ENCODE measurements at places on chromosomes 11 and 22.
A peak's percentile ranks its signal among the peaks of the same experiment; 100 is the strongest.

- no peak for DNase-seq
Observed at GRCh38 chr22:43837666-43838065, 24.6 kb downstream of the SULT4A1 start.

- DNase-seq = no peak
Observed at GRCh38 chr11:132078264-132079076, 708.1 kb downstream of the NTM start.

DNA sequence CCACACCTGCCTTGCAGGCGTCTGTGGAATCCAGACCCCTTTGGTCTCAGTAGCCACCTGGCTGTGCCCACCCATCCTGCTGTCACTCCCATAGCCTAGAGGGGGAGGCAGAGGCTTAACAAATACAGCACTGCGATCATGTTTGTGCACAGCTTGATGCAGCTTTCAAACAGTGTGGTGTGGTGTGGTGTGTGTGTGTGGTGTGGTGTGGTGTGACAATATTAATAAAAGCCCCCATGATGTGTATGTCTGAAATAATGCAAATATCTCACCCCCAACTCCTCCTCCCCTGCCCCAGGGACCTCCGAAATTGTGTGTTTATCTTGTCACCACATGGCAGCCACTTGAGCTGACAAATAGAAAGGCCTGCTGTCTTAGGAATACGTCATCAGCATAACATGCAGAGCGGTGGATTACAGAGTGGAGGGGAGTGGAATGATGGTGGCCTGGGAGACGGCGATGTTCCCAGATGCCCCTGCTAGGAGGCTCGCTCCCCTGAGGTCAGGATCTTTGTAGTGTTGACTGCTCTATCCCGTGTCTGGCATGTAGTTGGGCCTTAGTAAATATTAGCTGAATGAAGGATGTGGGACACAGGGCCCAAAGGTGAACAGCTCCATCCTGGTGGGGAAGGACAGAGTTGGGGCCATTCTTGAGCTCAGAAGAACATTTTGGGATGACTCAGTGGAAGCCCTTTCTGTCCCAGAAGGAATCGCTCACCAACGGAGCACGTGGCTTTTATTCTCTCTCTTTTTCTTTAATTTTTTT lies 2.8 kb downstream of the PDXP start:
- no peak for DNase-seq

DNA sequence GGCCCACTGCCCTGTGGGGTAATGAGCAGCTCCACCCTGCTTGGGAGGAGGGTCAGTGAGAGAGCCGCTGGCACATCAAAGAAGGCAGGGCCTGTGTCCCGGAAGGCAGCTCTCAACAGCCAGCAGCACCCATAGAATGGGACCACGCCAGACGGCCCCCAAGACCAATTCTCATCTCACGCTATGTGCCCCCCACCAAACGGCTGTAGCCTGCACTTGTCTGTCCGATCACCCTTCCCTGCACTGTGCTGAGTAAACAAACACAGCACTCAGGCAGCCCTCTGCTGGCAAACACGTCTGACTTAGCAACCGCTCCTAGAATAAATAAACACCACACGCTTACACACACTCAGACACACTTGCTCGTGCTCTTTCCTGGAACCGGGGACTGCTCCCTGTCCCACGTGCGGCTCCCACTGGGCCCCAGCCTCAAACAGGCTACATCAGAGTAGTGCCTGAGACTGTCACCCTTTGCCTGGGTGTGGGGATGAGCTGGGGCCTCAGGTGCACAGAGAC lies 53.2 kb upstream of the CDON start:
- no peak for DNase-seq

DNA sequence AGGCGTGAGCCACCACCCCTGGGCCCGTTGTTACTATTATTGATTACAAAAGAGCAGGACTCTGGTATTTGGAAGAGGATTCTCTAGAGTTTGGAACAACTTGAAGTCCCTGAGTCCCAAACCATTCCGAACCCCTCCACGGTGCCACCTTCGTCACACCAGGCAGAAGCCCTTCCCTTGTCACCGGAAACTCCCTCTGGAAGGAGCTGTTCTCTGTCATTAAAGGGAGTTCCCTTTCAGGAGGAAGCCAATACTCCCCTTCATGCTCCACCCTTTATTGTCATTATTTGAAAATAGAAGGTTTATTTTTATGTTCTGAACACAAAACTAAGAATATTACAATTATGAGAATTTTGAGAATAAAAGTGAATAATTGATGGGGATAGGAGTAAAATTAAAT lies 5.1 kb upstream of the C11orf24 start:
- no peak for DNase-seq

DNA sequence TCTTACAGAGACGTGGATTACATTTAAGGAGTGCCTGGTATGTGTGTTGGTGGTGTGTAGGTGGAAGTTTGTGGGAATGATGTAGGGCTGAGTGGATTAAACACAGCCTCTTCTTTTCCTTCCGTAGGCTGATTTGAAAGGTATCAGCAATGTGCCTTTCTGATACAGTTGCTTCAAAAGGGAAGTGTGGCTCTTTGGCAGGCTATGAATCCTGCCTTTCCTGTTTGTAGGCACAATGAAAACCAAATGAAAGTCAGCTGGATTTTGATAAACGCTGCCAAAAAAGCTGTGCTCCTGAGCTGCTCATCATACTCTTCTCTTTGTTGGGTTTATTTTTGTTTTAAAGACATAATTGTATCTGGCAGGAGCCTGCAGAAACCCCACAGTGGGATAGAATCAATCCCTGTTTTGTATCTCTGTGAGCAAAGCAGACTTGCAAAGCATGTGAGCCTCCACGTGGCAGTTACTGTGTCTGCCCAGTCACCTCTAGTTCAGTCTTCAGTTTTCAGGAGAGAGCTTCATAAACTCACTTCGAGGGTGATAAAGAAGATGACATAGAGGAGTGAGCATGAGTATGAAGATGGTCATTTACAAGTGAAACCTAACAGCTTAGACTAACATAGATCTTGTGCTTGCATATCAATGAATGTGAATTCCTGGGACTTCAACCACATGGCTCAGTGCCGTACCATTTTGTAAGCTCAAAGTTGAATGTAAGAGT lies 655.7 kb upstream of the KIRREL3 start:
- no peak for DNase-seq

- DNase-seq = no peak
Observed at GRCh38 chr11:63779039-63779438, 10.5 kb upstream of the ZFTA start.

DNA sequence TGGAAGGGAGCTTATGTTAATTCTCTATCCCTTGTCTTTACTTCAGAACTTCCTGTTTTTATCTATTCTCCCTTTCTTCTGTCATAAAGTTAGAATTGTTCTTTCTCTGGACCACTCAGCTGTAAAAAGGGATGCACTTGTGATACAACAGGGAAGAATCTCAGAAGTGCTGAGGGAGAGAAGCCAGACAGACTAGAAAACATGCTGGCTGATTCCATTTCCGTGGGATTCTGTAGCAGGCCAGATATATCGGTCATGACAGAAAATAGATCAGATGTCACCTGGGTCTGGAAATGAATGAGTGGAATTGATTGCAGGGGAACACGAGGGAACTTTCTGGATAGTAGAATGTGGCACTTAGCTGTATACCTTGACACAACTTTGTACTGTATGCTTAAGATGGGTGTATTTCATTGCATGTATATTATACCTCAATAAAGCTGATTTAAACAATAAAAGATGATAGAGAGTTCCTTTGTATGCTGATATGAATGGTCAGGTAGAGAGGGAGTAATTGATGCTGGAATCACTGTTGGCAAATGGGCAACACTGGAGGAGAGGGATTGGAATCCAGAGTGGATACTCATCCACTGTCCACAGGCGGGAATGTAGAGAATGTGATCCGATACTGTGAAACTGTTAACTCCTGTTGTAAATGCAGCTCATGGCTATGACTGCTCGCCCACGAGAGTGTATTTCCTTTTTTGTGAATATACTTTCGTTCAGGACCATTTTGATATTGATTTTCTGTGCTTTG lies 59.6 kb downstream of the ATXN10 start:
- DNase-seq = no peak

- DNase-seq = no peak
Observed at GRCh38 chr22:24379536-24379935, 47.9 kb upstream of the ADORA2A start.

GRCh38 chr11:119918347-119918746 lies 189.3 kb upstream of the NECTIN1 start:
- DNase-seq = no peak

DNA sequence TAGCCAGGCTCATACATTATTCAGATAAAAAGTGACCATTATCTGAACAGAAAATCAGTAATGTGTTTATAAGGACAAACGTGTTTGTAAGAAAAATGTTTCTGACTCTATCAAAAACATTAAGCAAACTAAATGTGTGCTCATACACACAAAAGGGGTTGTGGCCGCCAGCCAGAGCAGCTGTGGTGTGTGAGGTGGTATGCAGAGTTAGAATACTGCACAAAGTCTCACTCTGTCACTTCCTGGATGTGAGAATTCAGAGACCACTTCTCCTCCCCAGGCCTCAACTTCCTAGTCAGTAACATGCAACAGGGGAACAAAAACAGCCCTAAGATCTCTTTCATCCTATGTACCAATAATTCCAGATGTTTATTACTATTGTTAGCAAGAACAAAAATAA lies 9.4 kb downstream of the OR5B21 start:
- no peak for DNase-seq

GRCh38 chr11:100825626-100826025 lies 138.5 kb downstream of the ARHGAP42 start:
- DNase-seq = no peak

DNA sequence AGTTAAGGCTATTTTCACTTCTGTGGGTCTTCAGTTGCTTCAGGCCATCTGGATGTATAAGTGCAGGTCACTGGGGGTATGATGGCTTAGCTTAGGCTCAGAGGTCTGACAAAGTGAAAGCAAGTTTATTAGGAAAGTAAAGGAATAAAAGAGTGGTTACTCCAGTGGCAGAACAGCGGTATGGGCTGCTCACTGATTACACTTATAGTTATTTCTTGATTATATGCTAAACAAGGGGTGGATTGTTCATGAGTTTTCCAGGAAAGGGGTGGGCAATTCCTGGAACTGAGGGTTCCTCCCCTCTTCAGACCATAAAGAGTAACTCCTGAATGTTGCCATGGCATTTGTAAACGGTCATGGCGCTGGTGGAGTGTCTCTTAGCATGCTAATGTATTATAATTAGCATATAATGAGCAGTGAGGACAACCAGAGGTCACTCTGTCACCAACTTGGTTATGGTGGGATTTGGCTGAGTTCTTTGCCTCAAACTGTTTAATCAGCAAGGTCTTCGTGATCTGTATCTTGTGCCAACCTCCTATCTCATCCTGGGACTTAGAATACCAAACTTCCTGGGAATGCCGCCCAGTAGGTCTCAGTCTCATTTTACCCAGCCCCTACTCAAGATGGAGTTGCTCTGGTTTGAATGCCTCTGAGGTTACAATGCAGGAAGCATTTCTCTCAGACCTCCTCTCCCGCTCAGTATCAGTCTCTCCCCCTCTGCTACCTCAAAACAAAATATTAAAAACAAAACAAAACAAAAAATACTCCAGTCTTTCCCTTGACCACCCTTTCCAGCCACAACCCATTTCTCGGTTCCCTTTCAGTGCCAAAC lies 106.6 kb upstream of the SLC22A12 start:
- DNase-seq = no peak

- DNase-seq = peak; percentile 77
Observed at GRCh38 chr11:63986156-63986931, at the start of gene OTUB1. Gene OTUB1, plus strand, starts transcription at chr11:63986438. Its CDS starts 19 bp downstream, at chr11:63986457.

GRCh38 chr11:116813781-116814471 lies 9.2 kb downstream of the APOA4 start:
- DNase-seq = no peak

- DNase-seq = no peak
Observed at GRCh38 chr11:103808252-103808651, 228.2 kb upstream of the DDI1 start.

DNA sequence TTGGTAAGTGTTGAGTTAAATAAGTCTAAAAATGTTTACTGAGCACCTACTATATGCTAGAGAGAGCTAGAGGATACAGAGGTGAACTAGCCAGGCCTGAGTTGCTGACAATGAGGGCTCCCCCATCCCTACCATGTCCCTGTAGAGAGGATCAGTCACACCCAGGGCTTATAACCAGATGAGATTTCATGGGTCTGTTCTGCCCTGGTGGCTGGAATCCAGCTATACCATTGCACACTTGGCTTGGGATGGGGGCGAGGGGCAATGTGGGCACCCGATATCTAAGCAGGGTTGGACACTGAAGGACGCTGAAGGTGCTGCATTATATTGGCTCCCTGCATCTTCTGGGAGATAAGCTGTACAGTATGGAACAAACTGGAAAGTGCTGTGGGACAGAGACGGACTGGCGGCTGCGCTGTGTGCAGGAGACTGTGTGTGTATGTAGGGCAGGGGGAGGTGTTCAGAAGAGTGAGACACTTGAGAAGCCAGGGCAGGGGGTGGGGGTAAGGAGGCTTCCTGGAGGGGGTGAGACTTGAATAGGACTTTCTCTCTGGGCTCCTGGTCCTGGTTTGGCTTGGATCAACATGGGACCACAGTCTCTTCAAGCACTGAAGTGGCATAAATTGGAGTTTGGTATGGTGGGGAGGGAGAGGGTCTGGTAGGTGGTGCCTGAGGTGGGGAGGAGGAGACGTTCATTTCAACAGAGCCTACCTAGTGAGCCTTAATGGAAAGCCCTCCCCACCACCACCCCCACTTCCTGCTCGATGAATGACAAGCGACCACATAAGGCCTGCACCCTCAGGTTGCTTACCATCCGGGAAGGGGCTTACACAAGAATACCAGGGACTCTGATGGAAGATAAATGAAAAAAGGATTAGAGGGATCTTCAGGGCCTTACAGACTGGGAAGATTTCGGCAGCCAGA lies 1.8 kb downstream of the CD82 start:
- no peak for DNase-seq

DNA sequence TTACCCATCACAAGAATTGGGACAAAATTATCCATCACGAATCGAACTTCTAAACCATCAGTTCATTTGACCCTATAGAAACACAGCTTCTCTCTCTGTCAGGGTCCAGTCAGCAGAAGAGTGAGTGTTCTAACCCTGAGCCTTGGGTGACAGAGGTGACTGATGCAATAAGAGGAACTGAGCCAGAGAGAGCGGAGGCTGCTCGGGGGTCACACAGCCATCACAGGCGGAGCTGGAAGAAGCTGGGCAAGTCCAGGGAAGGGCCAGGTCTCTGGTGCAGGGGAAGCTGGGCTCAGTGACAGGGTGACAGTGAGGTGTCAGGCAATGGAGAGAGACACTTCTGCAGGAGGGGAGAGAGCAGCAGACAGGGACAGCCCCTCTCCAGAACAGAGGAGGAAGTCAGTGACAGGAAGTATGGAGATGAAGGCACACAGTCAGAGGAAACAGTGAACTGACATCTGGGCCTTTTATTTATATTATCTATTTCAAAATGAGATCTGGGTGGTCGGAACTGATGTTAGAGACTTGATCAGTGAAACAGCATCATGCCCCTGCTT lies 184.0 kb upstream of the TBCEL start:
- DNase-seq = no peak

DNA sequence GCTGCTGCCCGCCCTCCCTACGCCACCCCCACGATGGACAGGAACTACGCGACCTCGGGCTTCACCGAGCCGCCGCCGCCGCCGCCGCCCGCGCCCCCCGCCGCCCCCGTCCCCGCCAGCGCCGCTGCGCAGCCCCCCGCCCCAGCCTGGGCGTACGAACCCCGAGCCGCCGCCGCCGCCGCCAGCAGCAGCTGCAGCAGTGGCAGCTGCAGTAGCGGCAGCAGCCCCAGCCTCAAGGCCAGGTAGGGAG lies 407 bp downstream of the QSER1 start:
- no peak for DNase-seq

All from stimulated activated CD4-positive, alpha-beta T cell treated with anti-CD3 and anti-CD28 coated beads, TNF-alpha, amount 100 ng/mL, for 1 hour (primary cell).